Kidney glomerular epithelial cell (primary cell): ENCODE measurements at places on chromosomes 1 and 21.

DNA sequence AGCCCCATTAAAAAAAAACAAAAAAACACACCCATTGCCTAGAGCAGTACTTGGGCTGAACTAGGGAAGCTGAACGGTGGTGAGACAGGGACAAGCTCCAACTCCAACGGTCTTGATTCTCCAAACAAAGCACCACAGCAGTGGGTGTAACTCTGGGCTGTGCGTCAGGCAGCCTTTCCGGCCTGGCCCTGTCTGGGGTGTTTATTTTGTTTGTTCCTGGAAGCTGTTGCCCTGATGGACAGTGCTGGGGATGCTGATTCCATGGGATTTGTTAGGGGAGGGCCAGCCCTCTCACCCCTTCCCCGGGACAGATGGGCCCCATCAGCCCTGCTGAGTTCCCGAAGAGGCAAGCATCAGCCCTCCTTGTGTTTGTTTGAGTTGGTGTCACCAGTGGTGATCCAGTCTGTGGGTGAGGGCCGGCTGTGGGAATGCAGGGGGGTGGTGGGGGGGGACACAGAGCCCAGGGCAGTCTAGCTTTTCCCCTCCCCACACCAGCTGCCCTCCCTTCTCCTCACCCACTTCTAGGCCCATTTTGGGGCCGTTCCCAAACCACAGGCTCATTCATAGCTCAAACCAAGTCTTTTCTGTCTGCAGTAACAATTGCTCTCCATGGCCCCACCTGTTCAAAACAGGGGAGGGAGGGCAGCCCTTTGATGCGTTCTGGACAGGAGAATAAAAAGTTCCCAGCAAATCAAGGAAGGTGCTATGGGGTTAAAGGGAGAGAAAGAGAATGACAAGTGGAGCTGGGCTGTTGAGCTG, 4.5 kb downstream of the WNT2B start:
- DNase-seq: no peak

- DNase-seq: no peak
These were observed 501.9 kb upstream of the USP24 start for GRCh38 chr1:55717111-55717510.

GRCh38 chr1:67563684-67564083, 121.3 kb upstream of the GADD45A start:
- no peak for DNase-seq

- no peak for DNase-seq
These were observed 7.7 kb downstream of the ANKRD35 start for GRCh38 chr1:145877923-145878486.

GRCh38 chr1:81186261-81186660, 614.5 kb upstream of the ADGRL2 start:
- no peak for DNase-seq

GRCh38 chr1:69511426-69512192, 56.1 kb upstream of the LRRC7 start:
- DNase-seq: no peak

- no peak for DNase-seq
These were observed 183.9 kb downstream of the TOMM20 start for GRCh38 chr1:234944439-234945344.

GRCh38 chr1:160405331-160405877, 5.0 kb downstream of the VANGL2 start:
- DNase-seq: no peak

DNA sequence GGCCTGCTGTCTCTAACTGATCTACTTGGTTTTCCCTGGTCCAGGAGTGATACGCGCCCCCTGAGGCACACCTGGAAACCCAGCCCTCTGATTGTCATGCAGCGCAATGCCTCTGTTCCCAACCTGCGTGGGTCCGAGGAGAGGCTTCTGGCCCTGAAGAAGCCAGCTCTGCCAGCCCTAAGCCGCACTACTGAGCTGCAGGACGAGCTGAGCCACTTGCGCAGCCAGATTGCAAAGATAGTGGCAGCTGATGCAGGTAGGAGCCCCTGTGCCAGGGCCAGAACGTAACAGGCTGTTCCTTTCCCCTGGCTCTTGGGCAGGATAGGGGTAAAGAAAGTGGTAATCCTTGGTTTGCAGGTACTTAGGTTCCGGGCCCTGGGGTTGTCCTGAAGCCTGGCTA, 6.8 kb downstream of the MTFR1L start:
- DNase-seq: no peak

DNA sequence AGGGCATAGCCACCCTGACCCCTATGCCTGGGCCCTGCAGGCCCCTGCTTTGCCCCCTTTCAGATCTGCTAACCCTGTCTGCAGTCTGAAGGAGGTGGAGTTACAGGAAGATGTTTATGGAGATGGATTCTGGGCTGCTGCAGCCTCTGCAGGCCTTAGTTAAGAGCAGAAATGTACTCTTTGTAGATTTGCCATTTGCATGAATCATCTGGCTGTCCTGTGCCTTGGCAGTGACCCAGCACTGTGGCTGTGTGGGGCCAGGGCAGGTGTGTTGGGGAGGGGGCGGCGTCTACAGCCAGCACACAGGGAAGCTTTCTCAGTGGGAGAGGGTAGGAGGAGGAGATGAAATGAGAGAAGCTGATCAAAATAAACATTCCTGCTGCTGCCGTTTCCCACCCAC, 867.3 kb downstream of the PLA2G4A start:
- DNase-seq: no peak
